ENCODE measurements at places on chromosomes 5 and 9.

GRCh38 chr5:53249529-53250200 is 140.1 kb upstream of the MOCS2 start:
- DNase-seq = no peak

- no peak for DNase-seq
Measured at GRCh38 chr9:108466304-108466703, 389.5 kb downstream of the ACTL7B start.

DNA sequence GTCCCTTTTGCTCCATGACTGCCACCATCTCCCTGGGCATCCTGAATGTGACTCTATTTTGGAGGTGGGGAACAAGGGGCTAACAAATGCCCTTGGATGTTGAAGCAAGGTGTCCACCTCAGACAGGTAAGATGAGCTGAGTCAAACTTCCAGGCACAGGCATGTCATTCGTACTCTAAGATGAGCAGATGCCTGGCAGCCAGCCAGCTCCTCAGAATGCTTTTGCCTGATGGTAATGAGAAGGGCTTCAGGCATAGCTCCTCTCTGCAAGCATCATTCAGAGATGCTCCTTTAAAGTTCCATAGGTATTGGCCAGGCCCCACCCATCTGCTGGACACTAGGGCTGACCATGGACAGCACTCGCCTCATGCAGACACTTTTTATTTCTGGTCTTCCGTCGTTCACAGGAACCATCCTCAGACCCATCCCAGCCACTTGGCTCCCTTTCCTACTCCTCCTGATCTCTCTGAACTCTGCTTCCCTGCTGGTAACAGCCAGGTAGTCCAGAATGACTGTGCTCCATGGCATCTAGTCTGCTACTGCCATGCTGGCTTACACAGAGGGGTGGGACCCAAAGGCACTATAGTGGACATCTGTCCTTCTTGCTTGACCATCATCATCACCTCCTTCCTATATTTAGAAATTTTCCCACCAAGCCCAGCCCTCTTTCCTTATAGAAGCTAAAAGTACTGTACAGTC is 118.8 kb downstream of the GLIS3 start:
- DNase-seq = no peak

DNA sequence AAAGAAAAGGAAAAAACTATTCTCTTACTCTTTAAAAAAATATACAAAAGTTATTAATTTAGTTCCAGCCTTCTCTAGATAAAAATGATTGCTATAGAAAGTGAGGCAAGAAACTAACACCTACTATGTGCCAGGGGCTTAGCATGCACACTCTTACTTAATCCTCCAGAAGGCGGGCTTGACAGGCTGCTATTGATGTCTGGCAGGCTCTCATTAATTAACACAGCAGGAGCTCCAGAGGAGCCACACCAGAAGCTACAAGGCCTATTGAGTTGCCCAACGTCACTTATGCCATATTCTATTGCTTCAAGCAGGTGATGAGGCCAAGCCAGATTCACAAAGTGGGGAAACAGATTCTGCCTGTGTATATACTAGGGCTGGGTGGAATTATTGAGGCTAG is 54.6 kb upstream of the CLINT1 start:
- no peak for DNase-seq

GRCh38 chr5:17077440-17078233 is 139.8 kb upstream of the BASP1 start:
- DNase-seq = no peak

GRCh38 chr5:88555674-88556073 is 287.0 kb upstream of the TMEM161B start:
- no peak for DNase-seq

- no peak for DNase-seq
Measured at GRCh38 chr9:4842213-4842612, 49.5 kb downstream of the RCL1 start.

DNA sequence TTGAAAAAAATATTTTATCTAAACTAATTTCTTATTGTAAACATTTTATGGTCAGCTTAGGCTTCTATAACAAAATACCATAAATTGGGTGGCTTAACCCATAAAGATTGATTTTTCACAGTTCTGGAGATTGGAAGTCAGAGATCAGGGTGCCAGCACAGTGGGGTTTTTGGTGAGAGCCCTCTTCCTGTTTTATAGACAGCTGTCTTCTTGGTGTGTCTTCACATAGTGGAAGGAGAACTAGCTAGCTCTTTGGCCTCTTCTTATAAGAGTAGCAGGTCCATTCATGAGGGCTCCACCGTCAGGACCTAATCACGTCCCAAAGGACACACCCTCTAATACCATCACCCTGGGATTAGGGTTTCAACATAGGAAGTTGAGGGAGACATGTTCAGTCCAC is 26.6 kb downstream of the OTULINL start:
- DNase-seq = no peak

- no peak for DNase-seq
Measured at GRCh38 chr5:31585895-31586270, 53.0 kb upstream of the PDZD2 start.

GRCh38 chr9:37977851-37978480 is 74.0 kb upstream of the SLC25A51 start:
- DNase-seq = no peak

DNA sequence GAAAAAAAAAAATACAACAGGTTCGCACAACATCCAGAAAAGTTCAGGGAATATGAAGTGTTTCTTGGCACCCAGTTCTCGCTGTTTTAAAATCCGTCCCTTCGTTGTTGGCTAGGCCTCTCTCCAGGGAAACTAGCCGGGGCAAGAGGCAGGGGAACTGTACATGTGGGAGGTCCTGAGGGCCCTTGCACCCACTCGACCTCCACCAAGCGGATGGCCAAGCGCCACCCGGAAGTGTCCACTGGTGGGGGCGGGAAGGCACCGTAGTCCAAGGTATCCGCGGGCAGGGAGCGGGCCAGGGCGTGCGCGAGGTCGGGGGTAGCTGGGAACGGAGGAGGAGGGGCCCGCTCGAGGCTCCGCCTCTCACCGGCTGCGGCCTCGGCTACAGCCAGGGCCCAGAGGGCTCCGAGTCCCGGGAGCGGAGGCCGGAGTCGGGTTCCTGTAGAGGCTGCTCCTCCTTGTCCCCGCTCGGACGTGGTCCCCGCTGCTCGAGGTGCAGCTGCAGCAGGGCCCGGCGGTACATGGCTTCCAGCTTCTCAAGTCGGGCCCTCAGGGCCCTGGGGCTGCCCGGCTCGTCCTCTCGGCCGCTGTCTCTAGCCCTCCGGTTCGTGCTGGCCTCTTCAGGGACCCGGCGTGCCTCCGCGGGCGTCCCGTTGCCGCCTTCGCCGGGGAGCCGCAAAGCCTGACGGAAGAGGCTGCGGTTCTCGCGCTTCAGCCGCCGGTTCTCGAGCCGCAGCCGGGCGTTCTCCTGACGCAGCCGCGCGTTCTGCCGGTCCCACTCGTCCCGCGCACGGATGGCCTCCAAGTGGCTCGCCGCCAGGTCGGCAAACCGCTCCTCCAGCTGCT is 720 bp downstream of the TUSC1 start:
- DNase-seq = no peak

DNA sequence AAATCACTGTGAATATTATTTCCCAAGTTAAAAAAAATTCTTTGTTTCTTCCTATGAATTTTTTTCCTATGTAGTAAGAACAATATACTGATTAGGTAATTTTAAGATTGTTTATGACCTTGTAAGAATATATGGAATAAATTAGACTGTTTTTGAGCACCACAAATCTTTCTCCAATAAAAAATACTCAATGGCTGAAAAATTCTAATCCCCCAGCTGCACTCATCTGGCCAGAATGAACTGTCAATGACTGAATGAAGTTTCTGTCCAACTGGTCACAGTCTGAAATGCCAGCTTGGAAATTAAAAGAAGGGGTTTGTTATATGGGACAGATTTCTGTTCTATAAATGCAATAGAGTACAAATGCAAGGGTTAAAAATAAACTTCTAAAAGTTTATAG is 569.5 kb upstream of the SEMA6A start:
- DNase-seq = no peak

GRCh38 chr9:78127279-78128225 is 95.9 kb upstream of the GNAQ start:
- no peak for DNase-seq

DNA sequence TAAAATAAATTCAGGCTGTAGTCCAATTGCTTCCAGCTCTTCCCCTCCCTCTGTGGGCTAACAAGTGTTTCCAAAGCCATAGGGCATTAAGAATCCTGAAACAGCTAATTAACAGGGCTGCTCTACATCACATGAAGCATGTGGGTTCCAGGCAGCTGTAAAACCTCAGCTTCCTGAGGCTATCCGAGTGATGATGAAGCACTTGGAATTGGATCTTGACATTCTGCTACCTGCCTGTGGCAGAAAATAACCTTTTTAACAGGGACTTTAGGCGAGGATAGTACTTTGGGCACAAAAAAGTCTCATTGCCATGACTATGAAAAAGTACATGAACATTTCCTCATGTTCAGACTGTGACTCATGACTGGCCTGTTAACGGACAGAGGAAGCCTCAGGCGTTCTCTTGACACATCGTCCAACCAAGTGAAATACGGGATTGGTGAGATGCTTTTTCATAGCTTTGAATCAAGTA is 107.2 kb downstream of the PDE4D start:
- no peak for DNase-seq

DNA sequence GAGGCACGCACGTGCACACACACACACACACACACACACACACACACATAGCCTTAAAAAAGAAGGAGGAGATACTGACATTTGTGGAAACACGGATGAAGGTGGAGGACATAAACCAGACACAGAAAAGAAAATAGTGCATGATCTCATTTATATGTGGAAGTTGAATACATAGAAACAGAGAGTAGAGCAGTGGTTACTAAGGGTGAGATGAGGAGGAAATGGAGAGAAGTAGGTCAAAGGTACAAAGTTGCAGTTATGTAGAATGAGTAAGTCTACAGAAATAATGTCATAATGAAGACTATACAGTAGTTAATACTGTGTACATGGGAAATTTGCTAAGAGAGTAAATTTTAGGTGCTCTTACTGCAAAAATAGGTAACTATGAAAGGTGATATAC is 412.2 kb upstream of the CDH9 start:
- DNase-seq = no peak

GRCh38 chr5:39164016-39164415 is 55.3 kb downstream of the FYB1 start:
- DNase-seq = no peak

All from RPMI8226 (cell line).